ENCODE measurements at places on chromosomes 7 and 10.

- DNase-seq, result peak; percentile 88
These were observed 476.5 kb downstream of the GPAM start for GRCh38 chr10:111707076-111707475.

DNA sequence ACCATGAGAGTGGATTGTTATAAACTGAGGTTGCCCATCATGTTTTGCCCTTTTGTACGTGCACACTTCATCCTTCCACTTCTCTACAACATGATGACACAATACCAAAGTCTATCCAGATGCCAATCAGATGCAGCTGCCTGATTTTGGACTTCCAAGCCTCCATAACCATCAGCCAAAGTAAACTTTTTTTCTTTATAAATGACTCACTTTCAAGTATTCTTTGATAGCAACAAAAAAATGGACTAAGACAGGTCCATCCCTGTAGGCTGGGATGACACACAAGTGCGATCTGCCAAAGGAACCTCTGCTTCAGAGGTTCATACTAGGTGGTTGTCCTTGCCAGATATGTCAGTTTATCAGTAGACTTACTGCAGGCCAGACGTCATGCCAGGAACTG is 320.2 kb upstream of the FZD1 start:
- DNase-seq, result no peak

DNA sequence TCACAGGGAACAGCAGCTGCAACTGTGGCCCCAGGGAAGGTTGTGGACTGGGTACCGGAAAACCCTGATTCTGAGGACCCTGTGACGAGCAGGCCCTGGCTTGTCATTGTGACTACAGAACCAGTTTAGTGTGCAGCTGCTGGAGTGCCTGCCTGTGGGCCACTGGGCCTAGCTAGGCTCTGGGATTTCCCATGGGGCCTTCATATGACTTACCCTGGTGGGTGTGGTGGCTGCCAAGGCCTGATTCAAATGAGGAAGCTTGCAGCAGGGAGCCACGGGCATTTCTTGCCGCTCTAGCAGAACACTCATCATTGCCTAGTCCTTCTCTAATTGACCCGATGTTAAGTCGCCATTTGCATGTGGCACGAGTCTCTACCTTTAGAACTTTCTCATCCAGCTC is 14.7 kb upstream of the CAMK2G start:
- DNase-seq, result peak; percentile 68

- DNase-seq, result no peak
These were observed 79.4 kb downstream of the FAM241B start for GRCh38 chr10:69709366-69709941.

GRCh38 chr7:101159696-101160674 is 5.4 kb downstream of the VGF start:
- DNase-seq, result no peak

GRCh38 chr7:919924-920341 is 34.5 kb downstream of the ADAP1 start:
- no peak for DNase-seq

DNA sequence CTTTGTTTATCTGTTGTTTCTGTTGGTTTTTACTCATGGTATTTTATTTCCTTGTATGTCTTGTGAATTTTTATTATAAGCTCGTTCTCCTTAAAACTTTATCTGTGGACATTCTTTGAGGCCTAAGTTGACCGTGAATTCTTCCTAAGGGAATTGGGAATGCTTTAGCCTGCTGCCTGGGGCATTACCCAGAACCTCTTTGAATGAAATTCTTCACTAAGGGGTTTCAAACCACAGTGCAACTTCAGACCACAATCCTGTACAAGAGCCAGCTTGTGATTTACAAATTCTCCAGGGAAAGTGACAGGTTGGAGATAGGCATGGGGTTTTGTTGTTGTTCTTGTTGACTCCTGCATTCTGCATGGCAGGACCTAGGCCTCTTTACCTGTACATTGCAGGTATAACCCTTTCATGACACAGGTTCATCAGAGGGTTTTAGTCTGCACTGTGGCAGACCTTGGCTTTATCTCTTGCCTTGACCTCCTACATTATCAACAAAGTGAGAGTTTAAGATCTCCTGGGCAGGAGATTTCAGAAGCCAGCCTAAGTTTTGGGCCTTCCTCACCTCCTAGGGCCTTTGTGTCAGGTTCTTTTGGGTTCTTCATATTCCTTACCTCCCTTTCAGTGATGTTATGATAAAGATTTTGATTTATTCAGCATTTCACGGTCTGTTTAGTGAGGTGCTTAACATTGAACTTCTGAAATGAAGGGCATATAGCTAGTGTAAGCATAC is 70.2 kb downstream of the ABCC2 start:
- no peak for DNase-seq

- DNase-seq, result no peak
These were observed 1430.8 kb downstream of the REEP3 start for GRCh38 chr10:64952042-64952441.

DNA sequence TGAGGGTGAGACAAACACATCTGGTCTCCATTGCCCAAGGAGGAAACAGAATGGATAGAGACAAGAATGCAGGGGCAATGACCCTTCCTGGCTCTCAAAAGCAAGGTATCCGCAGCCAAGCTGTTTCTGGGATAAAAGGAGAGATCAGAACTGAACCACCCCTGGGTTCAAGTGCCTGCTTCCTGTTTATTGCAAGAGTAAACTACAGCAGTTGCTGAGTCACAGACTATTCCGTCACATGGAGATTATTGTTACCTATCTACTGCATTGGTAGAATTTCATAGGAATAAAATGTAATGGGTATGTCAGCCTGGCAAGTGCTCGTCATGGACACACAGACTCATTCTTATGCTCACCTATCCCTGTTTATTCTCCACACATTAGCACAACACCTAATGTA is 821.6 kb downstream of the GRID1 start:
- DNase-seq, result no peak

DNA sequence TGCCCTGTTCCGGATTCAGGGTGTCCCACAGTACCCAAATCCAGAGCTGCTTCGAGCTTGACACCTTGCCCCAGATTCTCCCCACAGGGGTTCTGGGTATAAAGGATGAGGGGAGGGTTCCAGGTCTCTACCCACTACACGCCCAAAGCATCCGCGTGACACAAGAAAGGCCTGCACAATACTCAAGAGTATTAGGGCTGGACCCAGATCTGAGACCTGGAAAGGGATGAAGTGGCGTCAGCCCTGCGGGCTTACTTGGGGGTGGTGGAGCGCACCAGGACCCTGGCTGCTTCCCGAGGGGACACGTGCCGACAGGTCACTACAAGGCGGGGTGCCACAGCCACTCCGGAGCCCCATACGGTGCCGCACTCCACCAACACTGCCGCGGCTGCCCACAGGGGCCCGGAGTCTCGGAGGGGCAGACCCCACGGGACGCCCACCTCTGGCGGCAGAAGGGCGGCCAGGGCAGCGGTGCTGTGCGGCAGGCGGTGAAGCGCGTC is 1.3 kb downstream of the TYSND1 start:
- no peak for DNase-seq

DNA sequence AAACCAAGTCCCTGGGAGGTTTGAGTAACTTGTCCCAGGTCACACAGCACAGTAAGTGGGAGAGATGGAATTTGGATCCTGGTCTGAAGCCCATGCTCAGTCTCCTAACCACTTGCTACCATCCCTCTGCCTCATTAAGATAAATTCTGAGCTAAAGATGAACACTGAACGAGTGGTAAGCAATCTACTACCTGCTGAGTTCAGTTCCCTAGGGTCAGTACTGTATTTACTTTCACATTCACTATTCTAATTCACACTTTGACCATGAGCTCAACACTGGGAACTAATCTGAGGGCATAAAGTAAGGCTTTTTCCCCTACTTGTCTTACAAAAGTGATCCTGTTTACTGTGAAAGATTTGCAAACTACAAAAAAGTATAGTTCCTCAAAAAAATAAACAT is 2.4 kb downstream of the UROS start:
- no peak for DNase-seq

DNA sequence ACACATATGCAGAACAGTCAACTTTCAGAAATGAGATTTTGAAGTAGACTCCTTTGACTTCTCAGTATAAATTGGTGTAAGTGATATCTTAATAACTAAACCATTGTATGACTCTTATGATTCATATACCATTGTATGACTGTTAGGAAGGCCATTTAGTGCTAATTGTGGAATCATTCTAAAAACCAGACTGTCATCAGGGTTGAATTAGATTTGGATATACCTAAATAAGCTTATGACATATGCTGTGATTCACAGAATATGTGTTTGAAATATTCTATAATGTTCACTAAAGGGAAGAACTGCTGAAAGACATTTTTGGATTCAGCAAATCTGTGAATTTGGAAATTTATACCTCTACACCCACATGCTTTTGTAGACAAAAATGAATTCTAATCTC is 438.1 kb downstream of the MDFIC start:
- no peak for DNase-seq

DNA sequence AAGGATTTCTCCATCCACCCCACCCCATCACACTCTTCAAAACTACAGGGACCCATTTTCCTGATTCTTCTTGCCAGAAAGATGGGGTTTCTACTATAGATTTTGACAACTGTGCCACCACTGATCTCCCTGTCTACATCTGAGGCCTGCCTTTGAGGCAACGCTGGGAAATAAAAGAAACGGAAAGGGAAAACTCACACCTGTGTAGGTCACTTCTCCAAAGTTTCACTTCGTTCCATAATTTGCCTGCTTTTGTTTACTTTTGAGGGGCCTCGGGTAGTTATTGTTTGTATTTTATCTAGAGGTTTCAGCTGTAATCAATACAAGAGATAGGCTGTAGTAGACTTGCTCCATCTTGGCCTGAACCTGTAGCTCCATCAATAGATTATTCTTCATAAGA is 56.1 kb downstream of the RAPGEF5 start:
- no peak for DNase-seq

GRCh38 chr10:114694752-114695151 is 36.7 kb upstream of the ABLIM1 start:
- DNase-seq, result no peak

- no peak for DNase-seq
These were observed 454.5 kb upstream of the FZD8 start for GRCh38 chr10:36096576-36096975.

GRCh38 chr7:41786944-41787343 is 84.1 kb upstream of the INHBA start:
- DNase-seq, result no peak
